ENCODE measurements at places on chromosomes 5 and 9.

GRCh38 chr9:15249042-15249818 lies 57.8 kb downstream of the TTC39B start:
- no peak for DNase-seq

GRCh38 chr5:172453986-172454357 lies 353 bp downstream of the SH3PXD2B start:
- DNase-seq = no peak

GRCh38 chr5:107558823-107559375 lies 111.8 kb downstream of the EFNA5 start:
- no peak for DNase-seq

- no peak for DNase-seq
Measured at GRCh38 chr5:144915452-144915851, 744.8 kb downstream of the KCTD16 start.

GRCh38 chr9:36470643-36471290 lies 70.7 kb upstream of the RNF38 start:
- DNase-seq = no peak

DNA sequence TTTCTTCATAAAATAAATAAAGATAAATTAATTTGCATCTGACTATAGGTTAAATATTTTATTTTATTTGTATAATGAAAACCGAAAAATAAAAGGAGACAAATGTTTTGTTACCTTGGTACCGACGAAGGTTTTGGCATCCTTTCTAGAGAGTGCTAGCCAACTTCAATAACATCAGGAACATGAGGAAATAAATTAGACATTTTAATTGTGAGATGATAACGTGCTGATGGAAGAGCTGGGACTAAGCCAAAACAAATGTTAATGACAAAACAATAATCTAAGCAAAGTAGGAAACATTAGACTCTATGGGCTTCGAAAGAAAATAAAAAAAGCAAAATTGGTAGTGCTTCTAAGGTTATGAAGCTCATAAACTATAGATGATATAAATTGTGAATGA lies 201.0 kb downstream of the IRX2 start:
- no peak for DNase-seq

GRCh38 chr5:125480911-125481310 lies 734.5 kb upstream of the ZNF608 start:
- DNase-seq = no peak

GRCh38 chr5:18487928-18488480 lies 853.7 kb downstream of the TAF11L14 start:
- DNase-seq = no peak

- DNase-seq = no peak
Measured at GRCh38 chr9:124502711-124503702, 4.2 kb downstream of the NR5A1 start.

DNA sequence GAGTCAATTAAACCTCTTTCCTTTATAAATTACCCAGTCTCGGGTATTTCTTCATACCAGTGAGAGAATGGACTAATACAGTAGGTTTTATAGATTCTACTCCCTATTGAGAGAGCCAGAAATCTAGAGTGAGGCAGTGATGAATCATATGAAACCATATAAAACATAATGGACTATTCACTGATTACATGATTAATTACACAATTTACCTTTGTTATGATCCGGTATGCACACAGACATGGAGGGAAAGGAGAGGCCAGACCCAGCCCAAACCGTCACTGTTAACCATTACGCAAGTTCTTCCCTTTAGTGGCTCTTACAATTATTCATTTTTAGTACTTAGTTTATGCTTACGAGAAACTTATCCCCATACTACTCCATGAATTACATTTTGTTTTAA lies 205.0 kb downstream of the DNAH5 start:
- no peak for DNase-seq

DNA sequence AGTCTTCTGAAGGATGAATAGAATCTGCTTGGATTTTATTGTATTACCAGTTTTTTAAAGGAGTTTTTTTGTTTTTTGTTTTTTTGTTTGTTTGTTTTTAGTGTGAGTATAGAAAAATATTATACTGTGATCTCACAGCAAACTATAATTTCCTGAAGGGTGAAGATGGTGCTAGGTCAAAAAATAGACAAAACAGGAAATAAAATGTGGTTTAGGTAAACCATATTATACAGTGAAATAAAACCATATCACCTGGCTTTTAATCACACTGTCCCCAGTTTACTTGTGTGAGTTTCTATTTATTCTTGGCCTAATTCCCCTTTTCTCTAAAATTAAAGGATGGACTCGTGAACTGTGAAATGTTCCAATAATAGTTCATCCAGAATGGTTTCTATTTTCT lies 841.3 kb upstream of the CTNND2 start:
- DNase-seq = no peak

DNA sequence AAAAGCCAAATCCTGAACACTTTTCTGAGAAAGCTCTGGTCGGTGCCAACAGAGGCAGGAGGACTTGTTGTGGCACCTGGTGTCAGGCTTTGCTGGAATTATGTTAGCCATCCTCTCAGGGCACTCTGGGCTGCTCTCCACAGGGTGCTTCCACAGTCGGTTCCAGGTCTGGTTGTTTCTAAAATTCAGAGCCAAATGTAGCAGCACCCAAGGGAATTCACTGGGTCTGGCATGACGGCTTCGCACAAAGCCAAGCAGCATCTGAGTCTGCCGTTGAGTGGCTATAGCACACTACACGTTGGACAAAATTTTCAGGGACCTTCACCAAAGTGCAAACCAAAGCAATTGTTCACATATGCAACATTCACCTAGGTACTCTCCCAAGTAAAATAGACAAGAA lies 110.2 kb downstream of the PJA2 start:
- no peak for DNase-seq

- DNase-seq = no peak
Measured at GRCh38 chr5:171595801-171596231, 176.4 kb downstream of the FGF18 start.

DNA sequence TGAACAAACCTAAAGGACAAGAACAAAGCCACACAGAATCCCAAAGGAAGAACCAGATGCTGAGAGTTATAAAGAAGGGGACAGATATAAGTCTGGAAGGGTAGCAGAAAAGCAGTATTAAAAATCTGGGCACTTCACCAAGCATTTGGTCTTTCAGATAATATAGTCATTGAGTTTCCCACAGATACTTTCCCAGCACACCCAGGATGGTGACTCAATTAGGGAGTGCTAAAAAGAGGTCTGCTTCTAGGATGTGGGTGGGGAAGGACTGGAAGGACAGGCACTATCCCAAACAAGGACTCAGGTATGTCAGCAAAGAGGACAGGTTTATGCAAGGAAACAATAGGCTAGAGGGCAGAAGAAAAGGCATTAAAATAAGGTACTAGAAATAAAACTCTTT lies 59.3 kb downstream of the DIAPH1 start:
- DNase-seq = no peak

GRCh38 chr5:94702729-94703128 lies 84.3 kb downstream of the SLF1 start:
- no peak for DNase-seq

DNA sequence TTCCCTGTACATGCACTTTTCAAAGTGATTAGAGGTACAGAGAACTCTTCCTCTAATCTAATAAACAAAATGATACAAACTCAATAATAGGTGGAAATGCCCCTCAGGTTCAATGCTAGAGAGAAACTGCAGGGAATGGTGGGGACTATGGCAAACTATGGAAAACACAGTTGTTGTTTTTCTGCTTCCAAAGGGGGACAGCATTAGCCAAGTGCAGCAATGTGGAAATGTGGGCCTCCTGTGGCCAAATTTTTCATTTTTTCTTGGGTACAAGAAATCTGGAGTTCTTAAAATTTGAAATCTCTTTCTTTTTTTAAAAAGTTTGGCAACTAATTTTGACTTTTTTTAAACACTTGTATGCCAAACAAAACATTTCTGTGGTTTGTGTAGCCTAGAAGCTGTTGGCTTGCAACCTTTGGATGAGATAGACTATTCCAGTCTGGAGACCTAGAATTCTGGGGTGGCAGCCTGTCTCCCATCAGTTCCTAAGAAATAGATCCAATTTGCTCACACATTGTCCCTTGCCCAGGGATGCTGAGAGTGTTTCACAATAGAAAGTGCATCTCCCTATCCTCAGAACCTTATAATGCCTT lies 218.6 kb downstream of the PAPPA start:
- no peak for DNase-seq

DNA sequence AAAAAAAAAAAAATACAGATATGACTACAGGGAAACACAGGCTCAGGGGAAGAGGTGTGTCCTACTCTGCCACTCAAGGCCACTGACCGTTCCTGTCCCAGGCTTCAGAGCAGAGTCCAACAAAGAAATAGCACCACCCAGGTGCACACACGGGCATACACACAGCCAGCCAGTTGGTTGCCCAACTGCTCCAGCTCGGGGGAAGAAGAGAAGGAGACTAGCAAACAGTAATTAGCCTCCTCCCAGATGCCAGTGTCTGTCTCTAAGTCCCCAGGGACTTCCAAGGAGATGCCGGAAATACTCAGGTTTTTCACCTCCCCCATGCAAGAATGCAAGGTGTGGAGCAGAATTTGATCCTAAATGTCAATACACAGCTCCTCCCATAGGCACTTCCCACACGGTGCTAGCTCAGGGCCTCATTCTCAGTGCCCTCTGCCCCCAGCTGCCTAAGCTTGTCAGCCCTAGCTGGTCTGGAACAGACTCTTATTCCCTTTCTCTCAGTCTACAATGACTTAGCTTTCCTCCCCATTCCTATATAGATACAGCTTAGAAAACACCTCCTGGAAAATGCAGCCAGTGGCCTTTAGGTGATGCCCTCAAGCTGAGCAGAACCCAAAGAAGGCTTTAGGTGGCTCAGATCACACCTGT lies 1.7 kb downstream of the MYORG start:
- DNase-seq = no peak

- no peak for DNase-seq
Measured at GRCh38 chr9:37395663-37396062, 26.8 kb upstream of the GRHPR start.

DNA sequence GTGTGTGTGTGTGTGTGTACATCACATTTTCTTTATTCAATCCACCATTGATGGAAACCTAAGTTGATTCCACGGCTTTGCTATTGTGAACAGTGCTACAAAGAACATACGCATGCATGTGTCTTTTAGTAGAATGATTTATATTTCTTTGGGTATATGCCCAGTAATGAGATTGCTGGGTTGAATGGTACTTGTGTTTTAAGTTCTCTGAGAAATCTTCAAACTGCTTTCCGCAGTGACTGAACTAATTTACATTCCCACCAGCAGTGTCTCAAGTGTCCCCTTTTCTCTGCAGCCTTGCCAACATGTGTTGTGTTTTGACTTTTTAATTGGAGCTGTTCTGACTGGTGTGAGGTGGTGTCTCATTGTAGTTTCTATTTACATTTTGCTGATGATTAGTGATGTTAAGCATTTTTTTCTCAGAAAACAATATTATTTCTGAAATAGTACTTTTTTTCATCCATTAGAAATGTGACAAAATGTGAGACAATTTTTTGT lies 769.7 kb downstream of the TAF11L14 start:
- DNase-seq = no peak

DNA sequence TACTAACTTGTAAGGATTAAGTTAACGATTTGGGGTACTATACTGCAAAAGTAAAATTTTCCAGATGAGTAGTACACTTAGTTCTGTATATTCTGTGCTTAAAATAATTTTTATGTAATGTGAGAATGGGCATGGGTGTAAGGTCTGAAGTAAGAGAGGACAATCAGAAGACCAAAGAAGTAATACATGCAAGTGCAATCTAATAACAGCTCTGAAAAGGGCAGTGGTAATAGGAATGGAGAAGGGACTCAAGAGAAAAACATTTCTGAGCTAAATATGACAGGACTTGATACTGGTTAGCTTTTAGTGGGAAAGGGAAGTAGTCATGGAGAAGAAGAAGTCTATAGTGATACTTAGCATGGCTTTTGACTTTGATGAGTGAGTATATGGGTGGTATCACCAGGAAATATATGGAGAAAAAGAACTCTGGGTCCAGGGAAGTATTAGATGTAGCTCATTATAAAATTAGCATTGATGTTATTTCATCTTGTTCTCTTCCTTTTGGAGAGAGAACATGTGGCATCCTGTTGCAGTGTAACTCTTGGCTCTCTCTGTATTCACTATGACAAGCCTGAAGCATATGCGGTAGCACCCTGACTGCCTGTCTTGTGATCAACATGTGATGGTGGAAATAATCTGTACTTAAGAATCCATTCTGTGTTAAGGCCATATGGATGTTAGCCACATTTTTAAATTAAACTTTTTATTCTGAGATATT lies 60.5 kb downstream of the ERCC6L2 start:
- no peak for DNase-seq

DNA sequence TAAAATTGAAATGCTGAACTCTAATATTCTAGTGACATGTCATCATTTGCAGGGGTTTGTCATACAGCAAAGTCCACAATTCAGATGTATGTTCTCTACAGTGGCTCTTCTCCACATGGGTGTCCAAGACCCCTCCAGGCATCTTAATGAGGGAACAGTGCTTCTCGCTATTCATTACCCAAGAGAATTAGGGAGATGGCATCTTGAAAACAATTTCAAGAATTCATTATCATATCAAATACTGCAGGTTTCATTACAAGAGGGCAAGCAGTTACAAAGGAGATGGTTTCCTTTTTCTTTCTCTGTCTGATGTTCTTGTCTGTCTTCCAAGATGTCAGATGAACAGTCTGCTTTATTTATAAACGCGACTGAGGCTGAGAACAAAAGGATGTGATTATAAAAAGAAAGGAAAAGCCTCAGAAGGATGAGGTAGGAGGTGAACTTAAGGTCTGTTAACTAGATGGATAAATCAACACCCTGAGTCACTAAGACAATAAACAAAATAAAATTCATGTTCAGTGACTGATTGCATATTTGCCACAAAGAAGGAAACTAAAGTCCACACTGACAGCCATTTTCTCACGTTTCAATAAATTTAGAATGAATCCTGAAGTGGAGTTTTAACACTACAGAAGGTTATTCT lies 326.7 kb upstream of the EFNA5 start:
- no peak for DNase-seq

DNA sequence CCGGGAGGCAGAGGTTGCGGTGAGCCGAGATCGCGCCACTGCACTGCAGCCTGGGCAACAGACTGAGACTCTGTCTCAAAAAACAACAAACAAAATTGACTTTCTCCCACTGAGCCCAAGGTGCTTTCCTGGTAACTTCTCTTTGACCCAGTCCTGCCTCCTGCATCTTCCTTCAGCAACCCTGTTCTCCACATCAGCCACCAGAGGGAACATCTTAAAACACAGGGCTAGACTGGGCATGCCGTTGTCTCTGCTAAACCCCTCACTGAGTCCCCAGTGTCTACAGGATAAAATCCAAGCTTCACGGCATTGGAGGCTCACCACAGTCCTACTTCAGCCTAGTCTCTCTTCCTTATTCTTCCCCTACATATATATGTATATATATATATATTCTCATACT lies 39.8 kb upstream of the KCNMB1 start:
- DNase-seq = no peak

- DNase-seq = no peak
Measured at GRCh38 chr9:74953235-74953751, 581 bp upstream of the C9orf40 start.

Data from nucleus accumbens (tissue), 56 donors.